ENCODE measurements at places on chromosomes 1 and 21. TPM values are rescaled to one million over a fixed set of nuclear protein-coding genes. Genes with fewer than 3 reads are reported as not detected.

Gene TIE1
- not detected for total RNA-seq

GRCh38 chr1:59146651-59147358 lies 150.1 kb upstream of the FGGY start:
- peak overlapping the region; percentile 52 for H3K4me3 ChIP-seq
- H3K27ac ChIP-seq: no peak overlapping the region

GRCh38 chr1:205576805-205577761 lies 54.7 kb downstream of the ELK4 start:
- no peak overlapping the region for H3K4me3 ChIP-seq
- H3K36me3 ChIP-seq: no peaks in the 10 kb centered on the region
- no peaks in the 10 kb centered on the region for H3K4me1 ChIP-seq

DNA sequence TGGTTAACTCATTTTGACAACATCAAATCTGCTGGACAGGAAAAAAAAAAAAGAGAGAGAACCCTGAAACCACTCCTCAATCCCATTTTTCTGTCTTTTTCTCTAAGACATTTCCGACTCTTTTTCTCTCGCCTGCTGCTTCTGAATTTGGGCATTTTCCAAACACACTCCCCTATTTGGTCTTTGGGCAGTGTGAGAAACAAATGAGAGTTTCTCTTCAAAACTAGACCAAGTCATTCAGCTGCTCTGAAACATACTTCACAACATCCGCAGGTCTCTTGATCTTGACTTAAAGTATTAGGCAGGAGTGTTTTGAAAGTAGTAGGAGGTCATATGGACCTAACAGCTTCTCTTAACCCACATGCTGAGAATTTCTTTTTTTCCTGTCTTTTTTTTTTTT lies 364.8 kb upstream of the ESRRG start:
- H3K4me1 ChIP-seq: no peaks in the 10 kb centered on the region
- H3K27ac ChIP-seq: no peak overlapping the region
- DNase-seq: no peak
- no peaks in the 10 kb centered on the region for H3K27me3 ChIP-seq
- H3K36me3 ChIP-seq: no peaks in the 10 kb centered on the region

DNA sequence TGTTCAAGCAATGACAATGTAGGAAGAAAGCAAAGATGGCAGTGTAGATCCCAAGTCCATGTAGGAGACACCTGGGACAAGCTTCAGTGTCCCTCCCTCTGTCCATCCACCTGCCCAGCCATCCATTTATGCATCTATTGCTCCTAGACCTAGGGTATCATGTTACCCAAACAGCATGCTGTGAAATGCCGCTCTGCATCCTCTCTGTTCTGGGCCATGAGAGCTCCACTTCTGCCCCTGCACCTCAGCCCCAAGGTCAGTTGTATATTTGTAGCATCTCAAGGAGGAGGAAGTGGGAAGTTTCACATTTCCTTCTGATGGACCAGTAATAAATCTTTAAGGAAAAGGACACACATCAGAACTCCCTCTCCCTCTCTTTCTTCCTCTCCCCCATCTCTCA lies 27.9 kb upstream of the TSPEAR start:
- H3K4me1 ChIP-seq: no peaks in the 10 kb centered on the region
- no peak overlapping the region for H3K27ac ChIP-seq
- H3K4me3 ChIP-seq: no peak overlapping the region
- no peaks in the 10 kb centered on the region for H3K27me3 ChIP-seq
- H3K36me3 ChIP-seq: no peaks in the 10 kb centered on the region
- DNase-seq: no peak

DNA sequence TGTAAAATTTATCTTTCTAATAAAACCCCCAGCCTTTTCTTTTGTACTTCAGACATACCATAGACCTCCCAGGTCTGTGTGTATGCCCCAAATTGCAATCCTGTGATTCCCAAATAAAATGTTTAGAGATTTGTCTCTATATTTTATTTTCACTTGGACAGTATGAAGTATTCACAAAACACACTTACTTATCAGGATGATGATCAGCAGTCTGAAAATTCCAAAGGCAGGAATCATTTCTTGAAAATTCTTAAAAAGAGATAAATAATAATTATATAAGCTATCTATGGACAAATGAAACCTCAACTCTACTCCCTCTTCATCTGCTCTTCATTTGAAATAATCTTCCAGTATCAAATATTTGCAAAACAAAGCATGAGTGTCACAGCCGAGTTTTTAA lies 11.6 kb upstream of the GJA9 start:
- no peaks in the 10 kb centered on the region for H3K27me3 ChIP-seq
- H3K4me1 ChIP-seq: no peaks in the 10 kb centered on the region
- no peak overlapping the region for H3K4me3 ChIP-seq
- no peak for DNase-seq
- H3K27ac ChIP-seq: no peak overlapping the region

Gene A3GALT2
- total RNA-seq: not detected

Gene BTF3L4
- total RNA-seq: 35.8 TPM

DNA sequence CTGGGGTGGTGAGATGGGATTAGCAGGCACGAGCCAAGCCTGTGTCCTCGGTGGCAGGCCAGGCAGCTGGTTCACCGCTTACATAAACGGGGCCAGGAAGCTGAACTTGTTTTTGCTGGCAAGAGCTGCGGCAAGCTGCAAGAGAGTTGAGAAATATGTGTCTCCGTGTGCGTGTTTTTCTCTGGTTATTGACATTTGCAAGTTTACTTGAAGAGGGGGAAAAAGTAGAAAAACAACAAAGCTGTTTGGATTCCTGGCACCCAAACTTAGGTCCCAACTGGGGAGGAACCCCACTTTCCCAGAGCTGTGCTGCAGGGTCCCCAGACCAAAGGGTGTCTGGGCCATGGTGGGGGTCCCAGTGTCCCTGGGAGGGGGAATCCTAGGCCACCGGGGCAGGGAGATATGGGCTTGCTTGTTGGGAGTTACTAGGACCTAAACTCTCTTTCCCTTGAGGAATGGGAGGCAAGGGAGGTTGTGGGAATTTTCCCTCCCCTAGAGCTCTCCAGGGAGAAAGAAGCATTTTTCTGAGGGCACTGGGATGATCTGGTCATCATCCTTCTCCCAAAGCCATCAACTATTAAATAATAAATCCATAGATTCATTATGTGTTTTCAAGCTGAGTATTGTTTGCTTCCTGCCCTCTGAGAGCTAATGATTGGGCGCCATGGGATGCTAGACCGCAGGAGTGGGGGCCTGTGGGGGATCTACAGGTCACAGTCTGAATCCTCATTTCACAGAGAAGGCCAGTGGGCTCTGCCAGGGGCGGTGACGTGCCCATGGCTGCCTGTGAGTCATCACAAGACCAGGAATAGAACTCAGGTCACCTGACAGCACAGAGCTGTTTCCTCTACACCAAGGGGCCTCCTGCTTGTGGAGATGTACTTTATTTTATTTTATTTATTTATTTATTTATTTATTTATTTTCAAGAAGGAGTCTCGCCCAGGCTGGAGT lies 14.8 kb downstream of the IL6R start:
- H3K27me3 ChIP-seq: no peaks in the 10 kb centered on the region
- DNase-seq: peak; percentile 66
- H3K27ac ChIP-seq: peak overlapping the region; percentile 76
- H3K36me3 ChIP-seq: no peaks in the 10 kb centered on the region
- H3K4me1 ChIP-seq: peaks cover 78% of the 10 kb centered on the region

DNA sequence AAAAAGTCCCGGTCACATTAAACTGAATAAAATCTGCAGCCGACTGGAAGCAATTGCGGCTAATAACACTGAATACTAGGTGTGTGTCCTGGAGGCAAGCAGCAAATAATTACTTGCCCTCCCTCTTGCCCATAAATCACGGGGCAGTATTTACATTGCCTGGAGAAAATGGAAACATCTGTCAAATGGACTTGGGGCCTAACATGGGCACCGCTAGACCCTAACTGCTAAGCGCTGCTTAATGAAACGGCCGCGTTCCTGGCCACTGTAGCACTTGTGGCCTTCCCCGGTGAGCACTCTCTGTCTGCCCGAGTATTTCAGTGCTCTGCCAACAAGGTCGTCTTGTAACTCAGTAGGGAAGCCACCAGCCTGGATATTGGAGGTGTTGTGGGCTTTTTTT lies 23.9 kb upstream of the KNCN start:
- H3K27me3 ChIP-seq: no peaks in the 10 kb centered on the region
- DNase-seq: no peak
- H3K4me1 ChIP-seq: no peaks in the 10 kb centered on the region
- H3K27ac ChIP-seq: no peak overlapping the region

DNA sequence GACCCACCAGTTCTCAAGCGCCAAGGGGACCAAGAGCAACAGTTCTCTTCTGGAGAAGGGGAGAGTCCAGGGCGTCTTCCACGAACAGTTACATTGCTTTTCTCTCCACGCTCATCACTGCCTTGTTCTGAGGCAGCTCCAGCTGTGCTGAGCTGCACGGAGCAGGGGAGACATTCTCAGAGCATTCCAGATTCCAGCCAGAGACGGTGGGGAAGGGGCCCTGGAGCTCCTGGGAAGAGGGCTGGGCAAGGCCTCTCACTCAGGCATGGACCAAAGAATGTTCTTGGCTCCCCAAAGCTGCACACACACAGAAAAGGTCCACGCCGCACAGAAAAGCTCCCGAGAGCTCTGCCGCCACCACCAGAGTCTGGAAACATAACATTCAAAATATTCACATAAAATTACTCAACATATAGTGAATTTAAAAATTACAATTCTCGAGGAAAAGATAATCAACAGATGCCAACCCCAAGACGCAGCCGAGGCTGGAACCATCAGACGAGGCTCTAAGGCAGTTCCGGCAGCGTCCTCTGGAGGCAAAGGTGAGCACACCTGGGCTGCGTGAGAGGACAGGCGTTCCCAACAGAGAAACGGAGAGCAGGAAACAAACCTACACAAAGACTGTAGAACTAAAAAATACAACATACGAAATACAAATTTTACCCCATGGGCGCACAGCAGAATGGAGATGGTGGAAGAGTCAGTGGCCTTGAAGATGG lies 40.5 kb downstream of the UBE2G2 start:
- H3K36me3 ChIP-seq: no peaks in the 10 kb centered on the region
- H3K4me3 ChIP-seq: no peak overlapping the region
- DNase-seq: peak; percentile 13
- no peaks in the 10 kb centered on the region for H3K27me3 ChIP-seq
- no peak overlapping the region for H3K27ac ChIP-seq

DNA sequence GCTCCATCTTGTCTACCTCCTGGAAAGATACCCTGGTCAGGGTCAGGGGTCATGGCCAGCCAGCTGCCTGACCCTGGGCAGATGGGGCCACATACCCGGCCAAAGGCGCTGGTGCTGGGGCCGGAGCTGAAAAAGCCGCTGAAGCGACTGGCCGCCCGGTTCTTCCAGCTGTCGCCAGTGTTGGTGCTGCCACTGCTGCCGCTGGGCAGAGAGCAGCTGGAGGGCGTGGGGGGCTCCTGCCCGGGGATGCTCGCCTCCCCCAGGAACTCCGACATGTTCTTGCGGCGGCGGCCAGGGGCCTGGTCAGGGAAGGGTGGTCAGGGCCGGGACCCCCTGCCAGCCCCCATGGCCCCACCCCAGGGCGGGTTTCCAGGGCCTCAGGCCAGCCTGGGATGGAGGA lies 7.2 kb upstream of the TNFRSF25 start:
- no peak overlapping the region for H3K4me3 ChIP-seq
- DNase-seq: no peak
- no peak overlapping the region for H3K27ac ChIP-seq
- H3K36me3 ChIP-seq: no peaks in the 10 kb centered on the region
- no peaks in the 10 kb centered on the region for H3K27me3 ChIP-seq

DNA sequence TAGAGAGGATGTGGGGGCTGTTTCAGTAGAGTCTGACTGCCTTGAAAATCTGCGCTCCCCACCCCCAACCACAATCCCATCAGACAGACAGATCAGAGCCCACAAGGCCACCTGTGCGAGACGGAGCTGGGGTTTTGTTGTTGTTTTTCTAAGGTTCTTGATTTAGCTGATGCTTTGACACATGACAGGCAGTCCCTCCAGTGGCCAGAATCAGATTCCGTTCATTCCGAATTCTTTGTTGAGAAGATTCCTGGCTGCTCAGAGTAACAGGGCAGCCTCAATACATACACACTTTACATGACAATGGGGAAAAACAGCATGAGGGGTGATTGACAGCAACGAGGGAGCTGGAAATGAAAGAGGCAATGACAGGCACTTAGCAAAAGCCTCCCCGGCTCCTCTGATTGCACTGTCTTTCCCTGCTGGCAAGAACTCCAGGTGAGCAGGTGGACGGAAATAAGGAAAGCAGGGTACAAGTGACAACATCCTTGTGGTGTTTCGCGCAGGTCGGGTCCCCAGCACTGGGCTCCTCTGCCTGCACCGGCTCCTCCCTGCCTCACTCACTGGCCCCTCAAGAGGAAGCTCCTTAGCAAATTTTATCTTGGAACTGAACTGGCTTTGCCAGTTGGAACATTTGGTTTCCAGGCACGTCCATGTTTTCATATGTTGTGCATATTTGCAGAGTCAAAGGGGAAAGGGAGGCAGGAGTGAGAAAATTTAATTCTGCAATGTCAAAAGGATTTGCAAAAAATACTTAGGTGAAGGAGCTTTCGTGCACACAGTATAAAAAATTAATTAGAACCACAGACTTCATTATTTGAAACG lies 148.7 kb downstream of the PGBD5 start:
- no peak overlapping the region for H3K4me3 ChIP-seq
- H3K27me3 ChIP-seq: no peaks in the 10 kb centered on the region
- H3K36me3 ChIP-seq: peaks cover 4% of the 10 kb centered on the region
- DNase-seq: peak; percentile 20
- no peaks in the 10 kb centered on the region for H3K4me1 ChIP-seq

- no peaks in the 10 kb centered on the region for H3K4me1 ChIP-seq
- DNase-seq: no peak
- no peaks in the 10 kb centered on the region for H3K27me3 ChIP-seq
- H3K36me3 ChIP-seq: no peaks in the 10 kb centered on the region
These were observed 24.5 kb upstream of the RGS1 start for GRCh38 chr1:192550922-192551534.

GRCh38 chr1:154809436-154810413 lies 60.4 kb downstream of the KCNN3 start:
- no peaks in the 10 kb centered on the region for H3K27me3 ChIP-seq
- H3K36me3 ChIP-seq: no peaks in the 10 kb centered on the region
- no peaks in the 10 kb centered on the region for H3K4me1 ChIP-seq
- no peak for DNase-seq

DNA sequence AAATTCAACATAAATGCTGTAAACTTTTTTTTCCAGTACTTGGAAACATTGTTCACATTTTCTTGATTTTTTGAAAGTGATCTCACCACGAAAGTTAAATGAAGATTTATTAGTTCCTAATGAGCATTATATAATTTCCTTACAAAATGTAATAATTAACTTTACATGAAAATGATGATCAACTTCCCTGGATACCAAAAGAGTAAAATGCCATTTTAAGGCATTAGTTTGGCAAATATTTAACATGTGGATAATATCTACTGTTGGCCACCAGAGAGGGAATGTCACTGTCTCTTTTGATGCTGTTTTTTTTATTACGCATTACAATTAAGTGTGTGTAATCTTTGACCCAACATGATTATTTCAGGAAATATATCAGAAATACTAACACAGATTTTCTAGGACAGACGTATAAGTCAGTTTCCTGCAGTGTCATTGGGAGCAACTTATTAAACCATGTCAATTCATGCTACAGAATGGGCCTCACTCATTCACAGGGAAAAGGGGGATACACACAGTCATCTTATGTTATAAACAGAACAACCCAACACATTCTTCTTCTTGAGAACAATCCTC lies 903.9 kb upstream of the ADGRL2 start:
- no peaks in the 10 kb centered on the region for H3K36me3 ChIP-seq
- no peaks in the 10 kb centered on the region for H3K4me1 ChIP-seq
- no peak for DNase-seq
- no peaks in the 10 kb centered on the region for H3K27me3 ChIP-seq
- no peak overlapping the region for H3K4me3 ChIP-seq
